GM18507 (cell line): ENCODE measurements at places on chromosomes 2 and 18.

DNA sequence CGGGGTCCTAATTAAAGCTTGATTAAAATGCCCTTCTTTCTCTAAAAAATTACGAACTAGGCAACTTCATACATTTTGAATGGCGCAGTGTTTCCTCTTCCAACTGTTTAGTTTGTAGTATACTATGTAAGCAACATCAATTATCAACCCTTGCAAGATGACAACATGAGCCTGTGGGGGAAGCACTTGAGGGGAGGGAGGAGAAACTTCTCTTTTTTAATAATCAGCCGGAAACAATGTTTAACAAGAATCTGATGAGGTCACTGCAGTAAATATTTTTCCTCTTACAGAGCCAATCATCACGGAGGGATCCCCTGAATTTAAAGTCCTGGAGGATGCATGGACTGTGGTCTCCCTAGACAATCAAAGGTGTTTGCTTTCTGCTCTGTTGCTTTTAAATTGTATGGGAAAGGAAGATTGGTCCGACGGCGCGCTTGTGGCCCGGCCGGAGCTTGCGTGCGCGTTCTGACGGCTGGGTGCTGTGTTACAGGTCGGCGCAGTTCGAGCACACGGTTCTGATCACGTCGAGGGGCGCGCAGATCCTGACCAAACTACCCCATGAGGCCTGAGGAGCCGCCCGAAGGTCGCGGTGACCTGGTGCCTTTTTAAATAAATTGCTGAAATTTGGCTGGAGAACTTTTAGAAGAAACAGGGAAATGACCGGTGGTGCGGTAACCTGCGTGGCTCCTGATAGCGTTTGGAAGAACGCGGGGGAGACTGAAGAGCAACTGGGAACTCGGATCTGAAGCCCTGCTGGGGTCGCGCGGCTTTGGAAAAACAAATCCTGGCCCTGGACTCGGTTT, 5.3 kb upstream of the DLX1 start:
- DNase-seq: no peak

DNA sequence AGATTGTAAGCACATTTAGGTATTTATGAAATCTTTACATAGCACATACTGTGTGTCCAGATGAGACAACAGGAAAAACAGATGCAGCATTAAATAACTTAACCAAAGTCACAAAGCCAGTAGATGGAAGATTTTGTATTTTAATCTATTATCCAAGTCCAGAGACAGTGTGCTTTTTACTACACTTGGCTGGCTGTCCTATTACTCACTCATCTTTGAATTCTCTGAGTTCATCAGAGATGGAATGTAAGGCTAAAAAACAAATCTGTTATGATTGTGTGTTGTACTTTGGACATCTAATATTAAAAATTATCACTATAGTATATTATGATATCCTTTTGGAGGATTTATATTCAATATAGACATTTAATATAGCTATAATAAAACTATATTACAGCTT, 1189.4 kb downstream of the DSC3 start:
- no peak for DNase-seq

DNA sequence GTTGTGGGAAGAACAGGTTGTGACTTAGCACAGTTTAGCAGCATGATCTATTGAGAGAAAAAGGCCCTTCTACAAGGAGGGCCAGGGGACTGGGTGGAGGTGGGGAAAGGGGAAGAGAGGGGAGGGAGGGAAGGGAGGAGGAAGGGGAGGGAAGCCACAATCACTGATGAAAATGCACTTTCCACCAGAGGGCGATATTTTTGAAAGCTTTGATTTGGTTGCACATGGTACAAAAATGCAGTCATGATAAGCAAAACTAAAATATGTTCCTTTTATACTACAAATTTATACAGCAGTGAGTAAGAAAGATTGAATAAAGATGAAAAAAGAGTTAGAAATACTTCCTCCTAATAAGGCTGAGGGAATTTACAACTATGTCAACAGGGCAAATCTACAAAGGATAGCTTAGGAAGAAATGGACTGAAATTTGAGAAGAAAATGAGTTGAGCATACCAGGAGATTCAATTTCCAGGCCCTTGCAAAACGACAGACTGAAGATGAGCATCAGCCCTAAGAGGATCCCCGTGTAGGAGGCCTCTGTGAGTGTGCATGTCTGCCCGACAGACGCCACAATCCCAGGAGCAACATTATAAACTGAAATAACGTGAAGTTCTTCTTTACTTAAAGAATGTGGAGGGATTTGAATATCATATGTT, 17.2 kb downstream of the SH3YL1 start:
- no peak for DNase-seq

- DNase-seq: no peak
These were observed 87.5 kb downstream of the TCF4 start for GRCh38 chr18:55500316-55501086.

GRCh38 chr2:52112141-52112540, 1080.2 kb upstream of the NRXN1 start:
- DNase-seq: no peak

GRCh38 chr18:5584746-5585417, 41.1 kb upstream of the EPB41L3 start:
- DNase-seq: no peak
